ENCODE measurements at places on chromosomes 5 and 9.

- no peak for DNase-seq
Observed at GRCh38 chr9:11506980-11507379, 894.2 kb upstream of the PTPRD start.

- peak; percentile 45 for DNase-seq
Observed at GRCh38 chr9:69180670-69181069, 6.6 kb downstream of the TJP2 start.

GRCh38 chr5:117333011-117333410 is 758.4 kb upstream of the SEMA6A start:
- DNase-seq: no peak

DNA sequence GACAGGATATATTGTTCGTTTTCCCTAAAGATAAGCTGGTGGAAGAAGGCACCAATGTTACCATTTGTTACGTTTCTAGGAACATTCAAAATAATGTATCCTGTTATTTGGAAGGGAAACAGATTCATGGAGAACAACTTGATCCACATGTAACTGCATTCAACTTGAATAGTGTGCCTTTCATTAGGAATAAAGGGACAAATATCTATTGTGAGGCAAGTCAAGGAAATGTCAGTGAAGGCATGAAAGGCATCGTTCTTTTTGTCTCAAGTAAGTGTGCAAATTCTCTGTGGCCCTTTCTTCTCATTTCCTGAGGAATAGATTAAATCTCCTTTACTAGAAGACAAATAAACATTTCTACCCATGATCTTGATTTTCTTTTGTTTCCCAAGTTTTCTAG is 38.0 kb downstream of the OSMR start:
- DNase-seq: no peak

GRCh38 chr9:24572406-24572805 is 26.7 kb upstream of the IZUMO3 start:
- no peak for DNase-seq

DNA sequence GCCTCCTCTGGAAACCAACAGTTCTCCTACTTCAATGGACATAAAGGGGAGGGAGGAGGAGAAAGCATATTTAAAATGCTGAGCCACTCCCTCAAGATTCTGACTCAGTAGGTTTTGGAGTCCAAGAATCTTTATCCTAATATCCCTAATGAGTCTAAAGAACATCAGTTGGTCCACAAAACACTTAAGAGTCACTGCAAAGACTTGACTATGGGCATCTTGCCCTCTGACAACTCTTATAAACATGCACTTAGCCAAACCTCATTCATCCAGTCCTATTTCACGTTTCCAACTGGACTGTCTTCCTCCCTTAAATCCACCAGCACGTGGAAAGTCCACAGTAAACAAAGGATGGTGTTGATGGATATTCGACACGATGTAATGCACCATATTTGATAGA is 172.5 kb downstream of the FAM114A2 start:
- DNase-seq: no peak

- no peak for DNase-seq
Observed at GRCh38 chr9:75996726-75997125, 106.3 kb downstream of the PCSK5 start.

DNA sequence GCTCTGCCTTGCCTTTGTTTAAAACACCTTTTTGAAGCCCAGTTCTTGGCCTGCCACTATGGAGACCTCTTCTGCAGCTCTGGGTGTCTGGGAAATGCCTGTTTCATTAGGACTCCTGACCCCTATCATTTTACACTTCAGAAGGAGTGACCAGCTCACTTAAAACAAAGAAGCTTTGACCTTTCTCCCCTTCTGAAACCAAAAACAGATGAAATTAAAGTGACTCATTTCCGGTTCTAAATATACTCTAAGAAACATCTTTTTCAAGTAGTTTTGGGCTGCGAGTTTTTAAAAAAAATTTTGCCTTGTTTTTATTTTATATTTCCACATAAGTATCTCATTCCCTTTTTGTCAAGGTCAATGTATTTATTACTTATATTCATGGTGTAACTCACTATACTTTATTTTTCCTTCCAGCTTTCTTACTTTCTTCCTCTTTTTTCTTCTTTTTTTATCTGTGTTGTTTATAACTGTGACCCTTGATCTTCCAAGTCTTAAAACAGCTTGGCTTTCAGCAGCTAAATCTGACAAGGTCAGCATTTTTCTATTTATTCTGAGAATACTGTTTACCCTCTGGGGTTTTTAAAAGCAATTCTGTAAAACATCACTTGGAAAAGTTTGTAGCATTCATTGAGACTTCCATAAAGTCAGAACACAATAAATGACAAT is 672.9 kb downstream of the NR2F1-AS1 start:
- DNase-seq: no peak

GRCh38 chr5:76790632-76791290 is 28.1 kb upstream of the F2RL1 start:
- DNase-seq: no peak

GRCh38 chr9:72205513-72205912 is 56.3 kb downstream of the GDA start:
- no peak for DNase-seq

GRCh38 chr9:99057665-99058625 is 47.0 kb upstream of the TGFBR1 start:
- peak; percentile 38 for DNase-seq

Data from T-helper 22 cell (primary cell).